Activated CD4-positive, alpha-beta T cell treated with anti-CD3 and anti-CD28 coated beads, Interleukin-2, amount 50 U/mL, for 48 hours (primary cell): ENCODE measurements at places on chromosomes 6 and 20.

DNA sequence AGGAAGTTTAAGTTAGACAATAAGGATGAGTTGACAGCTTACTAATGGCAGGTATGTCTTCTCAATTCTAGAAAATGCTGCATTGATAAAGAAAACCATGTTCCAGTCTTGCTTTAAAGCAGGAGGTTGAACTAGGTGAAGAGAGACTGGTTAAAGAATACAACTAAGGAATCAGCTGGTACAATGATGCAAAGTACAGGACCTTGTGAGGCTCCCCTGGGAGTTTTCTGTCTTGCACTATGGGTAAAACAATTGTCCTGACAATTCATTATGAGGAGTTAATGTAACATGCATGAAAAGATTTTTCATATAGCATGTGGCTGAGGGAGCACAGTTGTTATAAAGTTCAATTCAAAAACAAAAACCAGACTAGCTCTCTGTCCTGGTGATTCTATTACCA lies 157.2 kb downstream of the BMP2 start:
- DNase-seq, result no peak

DNA sequence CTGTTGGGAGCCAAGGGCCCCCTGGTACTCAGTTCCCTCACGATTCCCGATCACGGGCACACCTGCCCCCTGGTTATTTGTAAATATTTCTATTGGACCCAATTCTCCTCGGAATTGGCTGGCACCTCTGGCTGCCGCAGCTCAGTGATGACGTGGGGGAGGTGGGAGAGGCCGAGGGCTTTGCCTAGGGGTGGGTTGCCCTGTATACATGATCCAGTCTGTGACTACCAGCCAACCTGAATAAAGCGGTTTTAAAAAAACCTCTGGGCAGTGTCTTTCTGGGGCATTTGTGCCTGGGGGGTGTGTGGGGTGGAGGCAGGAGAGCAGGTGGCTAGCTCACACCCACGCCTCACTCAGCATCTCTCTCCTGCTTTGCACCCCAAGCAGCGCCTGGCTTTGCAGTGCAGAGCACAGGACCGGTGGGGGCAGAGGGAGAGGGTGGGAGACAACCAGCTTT lies 42.2 kb downstream of the VSTM2L start:
- no peak for DNase-seq

DNA sequence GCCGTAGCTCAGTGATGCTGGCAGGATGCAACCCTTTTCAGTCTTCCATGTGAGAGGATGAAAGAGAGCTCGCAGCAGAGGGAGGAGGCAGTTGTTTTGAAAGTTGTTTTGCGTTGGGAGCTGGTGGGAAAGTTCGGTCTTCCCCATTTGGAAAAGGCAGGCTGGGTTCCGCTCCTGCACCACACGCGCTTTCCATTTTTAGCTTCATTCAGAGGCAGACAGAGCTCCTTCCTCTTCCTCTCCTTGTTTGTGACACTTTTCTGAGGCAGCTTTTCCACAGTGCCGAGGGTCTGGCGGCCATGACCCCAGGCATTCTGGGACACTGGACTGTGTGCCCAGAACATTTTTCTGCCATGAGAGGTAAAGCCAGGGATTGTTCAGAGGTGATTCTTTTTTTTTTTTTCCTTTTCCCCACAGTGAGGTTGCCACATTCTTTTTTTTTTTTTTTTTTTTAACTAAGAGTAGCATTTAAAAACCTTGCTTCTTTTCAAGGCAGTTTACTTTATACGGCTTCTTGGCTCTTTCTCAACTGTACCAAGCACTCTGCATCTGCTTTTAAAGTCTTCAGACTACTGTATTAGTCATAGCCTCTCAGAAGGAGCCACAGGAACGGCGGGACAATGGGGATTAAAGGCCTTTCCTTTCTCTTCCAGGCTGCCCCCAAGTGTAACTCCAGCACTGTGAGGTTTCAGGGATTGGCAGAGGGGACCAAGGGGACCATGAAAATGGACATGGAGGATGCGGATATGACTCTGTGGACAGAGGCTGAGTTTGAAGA lies 1.6 kb downstream of the PRDM1 start:
- no peak for DNase-seq

DNA sequence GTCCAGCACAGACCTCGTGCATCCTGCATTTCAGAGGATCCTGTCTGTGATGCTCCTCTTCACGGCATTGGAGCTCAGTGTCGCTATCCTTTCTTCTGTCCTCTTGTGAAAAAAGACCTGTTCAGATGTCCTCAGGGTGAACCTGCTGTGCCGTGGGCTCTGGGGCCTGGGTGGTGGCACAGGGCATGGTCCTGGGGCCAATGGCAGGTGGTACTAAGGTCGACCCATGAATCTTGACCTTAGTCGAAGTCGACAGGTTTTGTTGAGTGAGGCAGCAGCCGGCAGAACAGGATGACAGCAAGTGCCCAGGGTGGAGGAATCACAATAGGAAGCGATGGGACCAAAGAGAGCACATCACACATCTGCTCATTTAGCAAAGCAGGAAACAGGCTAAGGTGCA lies 22.0 kb upstream of the MAS1L start:
- no peak for DNase-seq

DNA sequence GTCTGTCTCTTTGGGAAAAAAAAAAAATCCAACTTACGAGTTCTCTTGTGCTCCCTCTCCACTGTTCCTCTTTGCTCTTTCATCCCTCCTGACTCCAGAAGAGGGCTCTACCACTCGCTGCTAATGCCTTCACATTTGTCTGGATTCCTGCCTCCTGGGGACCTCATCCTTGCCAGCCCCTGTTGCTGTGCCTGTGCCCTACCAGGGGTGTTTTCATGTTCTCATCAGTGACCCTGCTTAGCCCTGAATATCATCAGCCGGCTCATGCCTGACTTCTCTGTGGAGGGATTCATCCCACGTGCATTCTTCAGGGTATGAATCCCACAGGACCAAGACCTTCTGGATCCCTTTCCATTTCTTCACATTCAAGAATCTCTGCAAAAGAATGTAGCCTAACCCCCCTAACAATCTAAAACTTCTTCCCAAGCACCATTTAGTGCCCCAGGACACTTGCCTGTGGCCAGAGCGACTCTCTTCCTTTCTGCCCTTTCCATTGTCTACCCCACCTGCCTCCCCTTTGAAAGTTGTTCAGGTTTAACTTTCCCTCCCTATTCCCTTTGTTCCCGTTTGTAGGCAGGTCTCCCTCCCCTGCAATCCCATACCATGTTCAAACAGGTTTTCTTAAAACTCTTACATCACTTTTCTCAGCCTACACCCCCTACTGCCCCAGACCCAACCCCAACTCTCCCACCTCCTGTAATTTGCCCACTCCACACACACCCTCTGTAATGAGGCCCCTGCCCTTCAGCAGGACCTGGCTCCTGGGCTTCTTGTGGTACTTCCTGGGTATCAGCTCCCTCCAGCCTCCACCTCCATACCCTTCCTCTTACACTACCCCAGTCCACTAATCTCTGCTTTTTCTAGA lies 50.2 kb downstream of the RREB1 start:
- DNase-seq, result no peak

GRCh38 chr6:6569096-6569810 lies 19.3 kb upstream of the LY86 start:
- no peak for DNase-seq

GRCh38 chr20:58691773-58692578 lies 624 bp upstream of the NPEPL1 start:
- peak; percentile 22 for DNase-seq

- no peak for DNase-seq
These were observed 950.1 kb downstream of the EPHA7 start for GRCh38 chr6:92469186-92469828.

GRCh38 chr6:108566406-108566805 lies 5.7 kb downstream of the FOXO3 start:
- DNase-seq, result no peak

DNA sequence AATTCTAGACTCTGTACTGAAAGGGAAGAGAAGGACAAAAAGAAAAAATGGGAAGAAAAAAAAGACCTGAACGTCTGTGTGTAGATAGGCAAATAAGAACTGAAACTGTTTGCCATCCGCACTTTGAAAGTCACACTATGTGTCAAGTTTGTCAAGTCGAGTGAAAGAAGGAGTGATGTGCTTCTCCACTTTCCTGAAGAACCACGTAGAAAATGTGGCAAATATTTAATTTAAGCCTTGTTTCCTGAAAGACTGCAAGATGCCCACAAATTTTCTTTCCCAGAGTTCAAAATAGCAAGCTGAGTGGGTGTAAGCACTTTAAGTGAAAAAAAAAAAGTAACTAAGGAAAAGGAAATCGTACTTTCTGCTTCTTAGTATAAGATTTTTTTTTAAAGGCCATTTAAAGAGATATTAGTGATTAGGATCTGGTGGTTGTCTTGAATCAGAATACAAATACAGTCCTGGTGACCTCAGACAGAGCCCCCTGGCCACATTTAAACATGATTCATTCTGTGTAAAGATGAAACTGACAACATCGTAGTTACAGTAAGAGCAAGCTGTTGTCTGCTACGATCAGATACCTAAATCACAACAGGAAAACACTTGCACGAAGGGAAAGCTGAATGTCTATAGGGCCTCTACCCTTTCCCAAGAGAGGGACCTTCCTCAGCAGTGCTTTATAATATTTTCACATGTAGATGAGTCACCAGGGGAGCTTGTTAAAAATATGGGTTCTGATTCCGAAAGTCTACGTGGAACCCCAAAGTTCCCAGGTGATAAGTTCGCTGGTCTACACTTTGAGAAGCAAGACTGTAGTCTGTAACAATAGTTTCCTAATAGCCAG lies 102.3 kb downstream of the HIVEP2 start:
- no peak for DNase-seq

GRCh38 chr6:143295932-143296331 lies 154.6 kb downstream of the ADAT2 start:
- no peak for DNase-seq

GRCh38 chr20:60030471-60030870 lies 72.2 kb downstream of the CDH26 start:
- DNase-seq, result no peak

GRCh38 chr20:5072756-5073659 lies 46.8 kb downstream of the PCNA start:
- no peak for DNase-seq

DNA sequence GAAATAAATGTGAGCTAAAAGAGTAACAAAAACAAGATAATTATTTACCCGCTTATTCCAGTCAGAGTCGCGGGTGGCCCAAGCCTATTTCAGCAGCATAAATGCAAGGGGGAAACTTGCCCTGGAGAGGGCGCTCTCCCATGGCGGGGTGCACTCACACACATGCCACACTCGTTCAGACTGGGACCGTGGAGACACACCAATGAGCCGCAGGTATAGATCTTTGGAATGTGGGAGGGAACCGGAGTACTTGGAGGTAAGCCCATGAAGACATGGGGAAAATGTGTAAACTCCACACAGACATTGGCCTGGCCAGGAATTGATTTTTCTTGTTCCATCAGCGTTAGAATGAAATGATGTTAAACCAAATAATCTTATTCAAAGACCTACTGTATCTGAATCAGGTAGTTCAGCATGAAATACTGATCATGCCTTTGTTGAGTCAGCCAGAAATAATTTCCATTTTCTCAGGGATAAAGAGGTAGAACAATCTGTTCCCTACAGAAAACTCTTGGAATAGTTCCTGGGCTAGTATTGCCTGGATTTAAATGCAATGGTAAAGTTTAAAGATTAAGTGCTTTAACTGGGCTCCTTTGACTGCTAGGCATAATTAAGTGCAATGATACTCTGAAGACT lies 191.5 kb downstream of the MCHR2 start:
- DNase-seq, result no peak

DNA sequence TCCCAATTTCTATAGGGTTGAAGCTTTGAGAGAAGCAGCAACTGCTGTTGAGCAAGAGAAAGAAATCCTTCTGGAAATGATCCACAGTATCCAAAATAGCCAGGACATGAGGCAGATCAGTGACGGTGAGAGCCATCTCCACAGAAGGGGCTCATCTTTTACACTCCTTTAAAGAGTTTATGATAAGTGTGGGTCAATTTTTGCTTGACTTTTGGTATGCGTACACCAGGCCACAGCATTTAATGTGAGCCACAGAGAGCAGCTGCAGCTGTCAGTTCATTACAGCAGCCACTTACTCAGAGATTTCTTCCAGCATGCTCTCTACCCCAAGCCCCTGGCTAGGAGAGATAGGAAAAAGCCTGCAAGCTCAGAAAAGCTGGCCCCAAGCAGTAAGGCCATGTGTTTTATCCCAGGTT lies 9.9 kb downstream of the BAG2 start:
- DNase-seq, result no peak

DNA sequence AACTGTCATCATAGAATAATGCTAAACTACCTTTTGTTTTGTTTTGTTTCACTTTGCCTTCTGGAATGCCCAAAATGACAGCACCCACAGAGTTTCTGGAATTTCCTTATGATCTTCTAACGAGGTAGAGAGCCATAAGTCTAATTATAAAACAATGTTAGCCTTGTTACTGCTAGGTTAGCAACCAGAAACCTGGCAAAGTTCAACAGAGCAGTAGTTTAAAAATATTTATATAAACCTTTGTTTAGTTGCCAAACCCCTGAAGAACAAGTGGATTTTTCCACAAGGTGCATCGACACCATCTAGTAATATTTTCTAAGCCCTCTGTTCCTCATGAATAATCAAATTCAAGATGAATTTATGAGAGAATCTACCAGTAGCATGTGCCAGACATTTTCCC lies 27.6 kb upstream of the IPCEF1 start:
- no peak for DNase-seq

DNA sequence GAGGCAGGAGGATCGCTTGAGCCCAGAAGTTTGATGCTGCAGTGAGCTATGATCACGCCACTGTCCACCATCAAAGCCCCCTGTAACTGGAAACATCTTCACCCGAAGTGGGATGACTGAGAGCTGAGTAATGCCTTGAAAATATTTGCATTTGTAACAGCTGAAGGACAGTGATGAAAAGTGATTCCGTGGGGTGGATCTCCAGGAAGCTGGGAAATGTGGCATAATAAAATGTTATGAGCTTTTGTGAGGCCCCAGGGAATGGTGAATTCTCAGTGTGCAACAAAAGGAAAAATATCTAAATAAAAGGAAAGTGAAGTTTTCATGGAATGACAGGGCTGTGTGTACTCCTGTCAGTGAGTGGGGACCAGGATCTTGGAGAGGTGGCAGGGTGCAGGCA lies 92.0 kb downstream of the JAG1 start:
- DNase-seq, result no peak

GRCh38 chr6:79671600-79672266 lies 40.6 kb downstream of the SH3BGRL2 start:
- peak; percentile 40 for DNase-seq
